ENCODE measurements at places on chromosomes 7 and 10.

DNA sequence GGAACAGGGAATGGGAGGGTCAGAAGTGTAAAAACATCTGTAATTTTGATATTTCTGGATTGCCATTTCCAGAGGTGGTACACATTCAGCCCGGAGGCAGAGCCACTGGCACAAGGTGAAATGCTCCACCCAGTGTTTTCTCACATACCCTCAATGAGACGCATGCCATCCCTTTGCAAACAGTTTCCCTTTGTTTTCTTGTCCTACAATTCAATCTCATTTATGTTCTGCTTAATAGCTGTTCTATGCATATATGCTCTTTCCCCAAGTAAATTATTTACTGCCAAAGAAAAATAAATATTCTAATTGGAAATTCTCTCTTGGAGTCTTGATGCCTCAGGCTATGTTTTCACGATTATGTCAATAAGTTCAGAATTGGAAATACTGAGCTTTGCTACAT, 369.7 kb upstream of the AKR1E2 start:
- no peak for DNase-seq

DNA sequence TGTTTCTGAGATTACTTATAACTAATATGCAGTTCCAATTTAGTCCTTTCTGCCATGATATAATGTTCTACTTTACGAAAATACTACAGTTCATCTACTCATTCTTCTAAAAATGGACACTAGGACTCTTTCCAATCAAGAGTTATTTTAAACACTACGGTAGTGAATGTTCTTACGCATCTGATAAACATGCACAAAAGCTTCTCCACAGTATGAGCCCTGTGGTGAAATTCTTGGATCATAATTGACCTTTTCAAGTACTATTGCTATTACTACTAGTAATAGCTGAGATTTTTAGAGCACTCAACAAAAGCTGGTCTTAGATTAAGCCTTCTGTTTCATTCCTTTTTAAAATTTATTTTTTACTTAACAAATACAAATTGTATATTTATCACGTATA, 106.4 kb downstream of the CH25H start:
- DNase-seq, result no peak

DNA sequence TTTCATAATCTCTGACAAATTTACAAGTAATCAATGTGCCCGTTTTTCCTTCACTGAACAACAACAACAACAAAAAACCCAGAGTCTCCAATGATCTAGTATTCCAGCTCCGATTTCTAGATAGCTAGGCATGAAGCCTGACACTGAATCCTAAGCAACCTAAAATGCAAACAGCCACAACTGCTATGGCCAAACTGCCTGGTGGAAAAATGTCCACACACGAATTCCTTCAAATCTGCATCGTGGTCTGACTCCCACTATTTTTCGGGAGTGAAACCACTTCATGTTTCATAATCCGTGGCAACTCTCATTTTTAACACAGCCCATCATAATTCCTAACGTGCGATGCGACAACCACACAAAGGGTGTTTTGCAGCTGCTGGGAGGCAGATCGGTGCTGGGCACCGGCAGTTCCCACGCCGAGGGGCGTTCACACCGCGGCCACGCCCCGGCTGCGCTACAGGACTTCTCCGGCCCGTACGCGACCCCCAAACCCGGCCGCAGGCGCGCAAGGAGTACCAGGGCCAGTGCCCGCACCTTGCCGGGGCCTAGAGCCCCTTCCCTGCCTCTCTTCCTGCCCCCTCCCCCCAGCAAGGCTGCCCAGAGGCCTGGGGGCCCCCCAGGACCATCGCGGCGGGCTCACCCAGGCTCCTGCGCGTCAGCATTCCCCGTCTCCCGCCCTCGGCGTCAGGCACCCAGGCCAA, 814 bp downstream of the RUFY2 start:
- no peak for DNase-seq

- no peak for DNase-seq
Observed at GRCh38 chr7:24995466-24995865, 15.5 kb upstream of the OSBPL3 start.

DNA sequence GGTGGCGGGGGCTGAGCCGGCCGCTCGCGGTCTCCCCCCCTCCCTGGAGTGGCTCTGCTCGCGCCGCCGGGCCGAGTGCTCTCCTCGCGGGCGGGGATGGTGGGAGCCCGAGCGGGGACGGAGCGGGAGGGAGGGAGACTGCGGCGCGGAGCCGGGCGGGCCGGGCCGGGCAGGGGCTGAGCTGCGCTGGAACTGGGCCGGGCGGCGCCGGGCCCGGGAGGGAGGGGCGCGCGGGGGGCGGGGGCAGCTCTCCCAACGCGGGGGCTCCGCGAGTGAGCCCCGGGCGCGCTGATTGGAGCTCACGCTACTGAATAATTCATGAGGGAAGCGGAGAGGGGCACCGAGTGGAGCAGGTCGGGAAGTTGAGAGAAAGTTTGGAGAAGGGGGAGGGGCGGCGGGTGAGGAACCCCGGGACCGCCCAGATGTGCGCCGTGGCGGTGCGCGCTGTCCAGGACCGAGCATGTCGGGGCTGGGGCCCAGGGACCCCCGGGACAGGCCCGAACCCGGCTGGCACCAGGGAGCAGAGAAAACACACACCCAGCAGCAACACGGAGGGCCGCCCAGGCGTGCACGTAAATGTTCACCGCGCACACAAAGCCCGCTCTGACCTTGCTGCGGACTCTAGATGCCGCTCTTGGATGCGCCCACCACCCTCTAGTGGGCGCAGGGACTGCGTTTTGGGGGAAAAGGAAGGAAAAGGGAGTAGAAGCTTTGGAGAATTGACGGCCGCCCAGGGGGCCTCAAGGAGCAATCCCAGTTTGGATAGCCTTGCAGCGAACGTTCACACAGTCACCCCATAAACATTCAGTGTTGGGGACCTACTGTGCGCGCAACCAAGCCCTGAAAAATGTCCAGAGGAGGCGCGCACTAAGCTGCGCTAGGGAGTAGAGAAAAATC, at the start of gene EPHB4:
Gene EPHB4 (minus strand): TSS at position 194 of the 897 bp plus-strand sequence. CDS start 493 bp downstream, outside the sequence.
- no peak for DNase-seq

DNA sequence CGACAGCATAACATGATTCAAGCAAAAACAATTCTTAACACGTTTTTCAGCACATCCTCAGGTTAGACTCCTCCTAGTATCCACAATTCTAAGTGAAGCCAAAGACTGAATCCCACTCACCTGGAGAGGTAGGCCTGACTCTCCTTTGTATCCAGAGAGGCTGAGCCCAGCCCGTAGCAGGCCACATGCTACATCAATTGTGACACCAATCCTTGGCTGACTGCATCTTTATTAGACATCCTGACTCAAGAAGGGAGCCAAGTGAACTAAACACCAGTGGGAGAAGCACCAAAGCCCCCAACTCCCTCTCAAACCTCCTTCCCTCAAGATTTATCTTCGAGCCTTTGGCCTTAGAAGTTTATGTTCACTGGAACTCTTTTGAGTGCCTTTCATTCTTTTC, 125.5 kb upstream of the PDLIM1 start:
- no peak for DNase-seq

DNA sequence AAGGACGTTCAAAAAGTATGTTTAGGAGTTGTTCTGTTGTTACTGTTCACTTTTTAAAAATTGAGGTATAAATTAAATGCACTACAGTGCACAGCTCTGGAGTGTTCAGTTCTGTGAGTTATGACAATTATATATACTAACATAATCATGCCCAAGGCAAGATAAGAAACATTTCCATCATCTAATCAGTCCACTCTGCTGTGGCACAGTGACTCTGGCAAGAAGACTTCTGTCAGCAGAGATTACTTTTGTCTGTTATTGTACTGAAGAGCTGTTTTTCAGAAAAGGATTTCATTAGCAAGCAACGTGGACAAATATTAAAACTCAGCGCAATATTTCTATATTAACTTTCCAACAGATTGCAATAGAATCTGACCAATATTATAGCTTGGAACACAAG, 32.0 kb downstream of the ICA1 start:
- DNase-seq, result no peak

DNA sequence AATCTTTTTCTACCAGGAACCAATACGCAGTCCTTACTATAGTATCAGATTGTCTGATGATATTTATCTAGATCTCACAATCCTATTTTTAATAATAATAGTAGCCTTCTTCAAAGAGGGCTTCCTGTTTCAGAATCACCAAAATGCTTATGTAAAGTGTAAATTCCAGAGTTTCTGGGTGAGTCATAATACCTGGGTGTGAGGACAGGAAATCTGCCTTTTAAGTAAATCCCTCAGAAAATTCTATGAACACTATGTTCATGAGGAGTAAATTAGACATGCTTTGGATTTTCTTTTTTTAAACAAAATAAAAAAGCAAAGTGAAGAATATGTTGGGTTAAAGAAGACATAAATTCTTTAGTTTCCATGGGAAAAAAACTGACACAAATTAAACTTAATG, 20.5 kb downstream of the DKK1 start:
- no peak for DNase-seq

DNA sequence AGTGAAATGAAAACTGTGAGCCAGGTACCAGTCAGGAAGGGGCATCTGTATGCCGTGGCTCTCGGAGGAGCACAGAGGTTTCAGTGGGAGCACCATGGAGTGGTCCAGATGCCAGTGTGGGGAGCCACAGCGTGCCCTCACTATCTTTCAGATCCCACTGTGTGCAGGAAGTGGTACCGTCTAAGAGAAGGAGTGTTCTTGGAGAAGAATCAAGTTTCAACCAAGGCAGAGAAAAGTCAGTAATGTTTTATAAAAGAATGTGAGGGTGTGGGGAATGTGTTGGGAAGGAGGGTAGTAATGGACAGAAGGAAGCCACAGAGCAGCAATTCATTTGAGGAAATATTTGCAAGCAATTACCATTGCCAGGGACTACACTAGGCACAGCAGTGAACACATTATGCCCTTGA, 35.6 kb downstream of the PRKAR2B start:
- no peak for DNase-seq

DNA sequence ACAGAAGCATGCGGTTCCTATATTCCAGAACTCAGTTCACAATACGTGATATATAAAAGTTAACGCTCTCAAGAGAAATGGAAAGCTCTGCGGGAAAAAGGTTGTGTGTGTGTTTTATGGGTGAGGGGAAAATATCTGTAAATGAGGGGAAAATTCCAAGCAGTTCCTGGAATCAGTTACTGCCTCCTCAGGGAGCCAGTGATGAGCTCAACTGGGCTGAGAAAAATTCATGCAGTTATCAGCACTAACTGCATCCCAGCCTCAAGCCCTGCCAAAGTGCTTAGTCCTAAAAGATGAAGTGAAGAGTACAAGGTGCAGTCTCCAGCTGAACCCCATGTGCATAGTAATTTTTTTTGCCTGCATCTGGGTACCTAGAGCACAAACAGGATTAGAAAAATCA, 191.9 kb downstream of the CDK14 start:
- DNase-seq, result no peak

- DNase-seq, result no peak
Observed at GRCh38 chr10:129908406-129908805, 55.7 kb downstream of the EBF3 start.

GRCh38 chr7:21191321-21192073, 236.4 kb upstream of the SP4 start:
- DNase-seq, result no peak

DNA sequence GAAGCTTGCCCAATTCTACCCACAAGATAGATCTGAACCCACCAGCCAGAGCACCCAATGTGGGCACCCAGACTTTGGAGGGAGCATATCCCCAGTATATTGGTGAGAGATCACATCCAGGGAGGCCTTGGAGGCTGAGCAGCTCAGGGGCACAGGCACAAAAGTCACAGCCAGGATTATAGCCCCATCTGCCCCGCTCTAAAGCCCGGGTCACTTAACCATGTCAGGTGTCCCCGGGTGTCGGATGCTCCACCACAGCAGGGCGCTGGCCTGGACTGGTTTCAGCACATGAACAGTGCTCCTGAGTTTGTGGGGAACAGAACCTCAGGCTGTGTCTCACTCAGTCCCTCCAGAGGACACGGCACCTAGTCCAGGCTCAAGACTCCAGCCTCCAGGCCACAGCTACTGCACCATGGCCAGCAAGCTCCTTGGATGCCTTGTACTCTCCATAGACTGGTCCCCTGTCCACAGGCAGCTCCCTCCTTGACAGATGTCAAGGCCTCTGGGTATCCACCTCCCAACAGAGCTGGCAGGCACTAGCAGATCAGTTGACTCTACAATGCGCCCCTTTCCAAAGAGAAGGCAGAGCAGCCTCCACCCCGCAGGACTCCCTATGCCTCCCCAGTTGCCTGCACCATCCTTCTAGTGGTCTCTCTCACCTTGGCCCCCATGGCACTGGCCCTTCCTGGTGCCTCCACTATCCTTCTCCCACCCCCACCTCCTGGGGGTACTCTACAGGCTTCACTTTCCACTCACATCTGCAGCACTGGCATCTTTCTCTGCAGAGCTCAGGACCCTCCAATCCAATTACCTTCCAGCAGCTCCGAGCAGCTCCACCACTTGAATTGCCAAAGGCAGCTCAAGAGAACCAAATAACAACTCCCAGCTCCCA, 306.0 kb downstream of the GRID1 start:
- no peak for DNase-seq

DNA sequence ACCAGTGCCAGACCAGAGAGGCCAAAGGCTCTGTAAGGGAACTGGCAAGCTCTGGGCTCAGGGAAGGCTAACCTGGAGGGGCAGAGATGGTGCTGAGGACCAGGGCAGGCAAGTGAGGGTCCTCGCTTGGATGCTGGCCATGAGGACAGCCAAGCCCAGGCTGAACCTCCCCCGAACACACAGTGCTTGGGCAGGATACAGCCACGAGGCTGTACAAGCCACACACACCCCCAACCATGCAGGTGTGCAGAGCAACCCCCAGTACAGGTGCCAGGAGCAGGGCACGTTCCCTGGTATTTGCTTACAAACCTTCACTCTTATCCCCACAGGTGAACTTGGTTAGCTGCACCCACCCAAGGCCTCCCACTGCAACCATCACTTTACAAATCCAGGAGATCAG, 185.7 kb downstream of the GRID1 start:
- DNase-seq, result no peak

- no peak for DNase-seq
Observed at GRCh38 chr7:41924796-41925195, 221.9 kb upstream of the INHBA start.

DNA sequence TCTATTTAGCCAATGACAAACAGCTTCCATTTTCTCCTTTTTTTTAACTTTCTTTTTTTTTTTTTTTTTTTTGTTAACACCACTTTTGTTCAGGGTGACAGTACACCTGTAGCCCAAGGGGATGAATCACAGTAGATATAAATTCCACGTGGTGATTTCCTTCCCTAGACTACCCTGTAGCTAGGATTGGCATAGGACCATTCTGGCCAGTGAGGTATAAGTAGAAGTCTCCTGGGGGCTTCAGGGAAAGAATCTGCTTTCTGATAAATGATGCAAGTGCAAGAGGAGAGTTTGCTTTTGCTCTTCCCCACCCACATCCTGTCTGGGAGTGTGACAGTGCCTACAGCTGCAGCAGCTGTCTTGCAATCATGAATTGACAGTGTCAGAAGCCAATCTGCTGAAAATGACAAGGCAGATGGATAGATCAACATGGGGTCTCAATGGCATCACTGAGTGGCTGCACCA, 63.2 kb upstream of the TOMM7 start:
- peak; percentile 47 for DNase-seq

DNA sequence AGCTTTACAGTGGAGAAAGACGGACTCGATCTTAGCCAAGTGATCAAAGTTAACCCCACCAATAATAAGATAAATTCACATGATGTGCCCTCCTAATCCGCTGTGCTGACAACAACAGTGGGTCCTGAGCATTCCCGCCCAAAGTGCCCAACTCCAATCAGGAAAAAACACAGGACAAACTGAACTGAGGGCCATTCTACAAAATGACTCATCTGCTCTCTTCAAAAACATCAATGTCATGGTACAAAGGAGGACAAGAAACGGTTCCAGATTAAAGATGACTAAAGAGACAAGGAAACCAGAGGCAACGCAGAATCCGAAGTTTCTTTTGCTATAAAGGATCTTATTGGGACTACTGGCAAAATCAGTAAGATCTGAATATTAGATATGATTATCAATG, 79.4 kb downstream of the CTBP2 start:
- DNase-seq, result no peak

- no peak for DNase-seq
Observed at GRCh38 chr10:131533846-131534526, 222.5 kb upstream of the TCERG1L start.

Measured in stimulated activated CD4-positive, alpha-beta T cell treated with anti-CD3 and anti-CD28 coated beads, TNF-alpha, amount 100 ng/mL, for 4 hours (primary cell).